Activated naive CD4-positive, alpha-beta T cell treated with anti-CD3 and anti-CD28 coated beads for 36 hours (primary cell): ENCODE measurements at places on chromosomes 4 and X. TPM values are rescaled to one million over a fixed set of nuclear protein-coding genes. Genes with fewer than 3 reads are reported as not detected.

- DNase-seq = no peak
These were observed 99.1 kb downstream of the USP9X start for GRCh38 chrX:41184312-41184711.

GRCh38 chr4:172035562-172035961 lies 222.4 kb downstream of the GALNTL6 start:
- no peak for DNase-seq

Gene LRCH2
- not detected for total RNA-seq

DNA sequence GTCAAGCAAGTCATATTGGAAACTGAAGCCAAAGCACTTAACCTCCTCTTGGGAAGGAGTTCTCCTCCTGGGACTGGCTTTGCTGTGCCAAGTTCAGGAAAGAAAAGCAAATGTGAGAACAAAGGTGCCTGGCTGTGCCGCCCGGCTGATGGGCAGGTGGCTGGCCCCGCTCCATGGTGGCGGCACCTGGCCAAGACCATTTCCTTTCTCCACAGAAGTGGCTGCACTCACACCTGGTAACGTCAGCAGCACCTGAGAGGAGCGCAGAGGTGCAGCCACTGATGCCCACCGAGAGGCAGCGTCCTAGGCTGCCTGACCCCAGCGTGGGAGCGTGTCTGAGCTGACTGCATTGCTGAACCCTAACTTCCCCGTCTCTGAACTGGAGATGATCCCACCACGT lies 54.3 kb downstream of the DCTD start:
- no peak for DNase-seq

GRCh38 chr4:26484032-26484515 lies 6.2 kb downstream of the CCKAR start:
- DNase-seq = no peak

- DNase-seq = no peak
These were observed 156.1 kb downstream of the ZNF330 start for GRCh38 chr4:141376769-141377168.

Gene VCX2
- not detected for total RNA-seq

- no peak for DNase-seq
These were observed 38.0 kb upstream of the GPR78 start for GRCh38 chr4:8541981-8542715.

GRCh38 chr4:38537666-38538065 lies 126.3 kb upstream of the KLF3 start:
- no peak for DNase-seq

- DNase-seq = no peak
These were observed 42.8 kb upstream of the FGF16 start for GRCh38 chrX:77404419-77404818.

GRCh38 chr4:28232376-28232775 lies 1371.7 kb downstream of the STIM2 start:
- no peak for DNase-seq

DNA sequence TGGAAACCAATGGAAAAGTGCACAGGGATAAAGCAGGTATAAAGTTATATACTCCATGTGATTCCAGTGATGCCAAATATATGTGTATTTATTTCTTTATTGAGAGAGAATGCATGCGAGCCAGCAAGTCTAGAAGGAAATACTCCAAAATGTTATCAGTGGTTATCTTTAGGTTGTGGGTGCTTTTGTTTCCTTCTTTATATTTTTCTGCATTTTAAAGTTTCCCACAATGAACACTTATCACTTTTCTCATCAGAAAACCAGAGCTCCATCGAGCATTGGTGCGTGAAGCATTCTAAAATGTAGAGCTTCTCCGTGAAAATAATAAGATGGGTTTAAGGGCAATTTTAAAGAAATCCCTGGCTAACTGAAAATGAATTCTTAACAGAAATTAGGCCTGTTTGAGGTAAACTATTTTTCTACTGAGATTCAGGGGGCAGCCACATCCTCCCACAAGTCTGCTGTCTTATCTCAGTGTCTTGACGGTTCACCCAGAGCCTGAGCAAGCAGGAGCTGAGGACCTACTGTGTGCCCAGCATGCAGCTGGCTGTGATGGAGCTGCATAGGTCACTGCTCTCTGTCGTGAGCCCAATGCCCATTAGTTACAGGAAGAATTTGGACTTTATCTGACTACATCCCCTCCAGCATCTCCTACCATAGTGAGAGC lies 18.7 kb upstream of the CD40LG start:
- DNase-seq = no peak

Gene ANOS1
- not detected for total RNA-seq

Gene TLL1
- total RNA-seq = not detected

- no peak for DNase-seq
These were observed 427.1 kb upstream of the FAM47C start for GRCh38 chrX:36581030-36581429.

DNA sequence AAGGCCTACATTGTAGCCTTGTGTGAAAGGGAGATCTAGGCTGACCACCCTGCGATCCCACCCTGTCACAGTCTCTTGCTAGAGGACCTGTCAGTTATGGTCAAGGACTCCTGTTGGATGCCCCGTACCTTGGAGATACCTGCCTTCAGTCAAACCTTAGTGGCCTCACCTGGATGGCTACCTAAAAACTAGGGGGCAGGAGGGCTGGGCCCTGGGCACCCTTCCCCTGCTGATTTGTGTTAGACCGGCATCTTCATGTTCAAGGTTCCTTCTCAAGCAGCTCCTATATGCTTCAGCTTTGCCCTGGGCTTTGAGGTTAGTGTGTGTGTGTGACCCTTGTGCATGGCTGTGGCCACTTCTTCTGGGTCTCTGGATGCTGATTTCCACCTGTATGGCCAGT lies 35.3 kb downstream of the CCKAR start:
- no peak for DNase-seq

- DNase-seq = no peak
These were observed 89.7 kb downstream of the SYTL5 start for GRCh38 chrX:38095971-38096529.

Gene ZDHHC15
- total RNA-seq = 0.17 TPM

- no peak for DNase-seq
These were observed 12.0 kb downstream of the RPS6KA6 start for GRCh38 chrX:84175958-84176357.

DNA sequence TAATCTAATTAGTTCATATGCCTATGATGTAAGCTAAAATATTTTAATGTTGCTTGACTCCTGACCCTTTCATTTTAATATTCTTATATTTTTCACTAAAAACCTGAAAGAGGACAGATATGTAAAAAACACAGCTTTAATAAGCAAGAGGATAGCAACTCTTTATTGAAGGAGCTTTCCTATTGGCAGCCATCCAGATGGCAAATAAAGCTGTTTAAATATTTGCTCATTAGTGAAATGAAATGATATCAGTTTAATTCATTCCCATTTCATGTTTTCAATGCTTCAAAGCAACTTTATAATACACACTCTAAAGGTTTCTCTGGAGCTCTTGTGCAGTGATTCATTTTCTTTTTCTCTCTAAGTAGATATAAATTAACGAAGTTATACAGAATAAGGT lies 473.4 kb downstream of the PCDH7 start:
- DNase-seq = no peak

Gene CENPI
- 19.1 TPM for total RNA-seq

DNA sequence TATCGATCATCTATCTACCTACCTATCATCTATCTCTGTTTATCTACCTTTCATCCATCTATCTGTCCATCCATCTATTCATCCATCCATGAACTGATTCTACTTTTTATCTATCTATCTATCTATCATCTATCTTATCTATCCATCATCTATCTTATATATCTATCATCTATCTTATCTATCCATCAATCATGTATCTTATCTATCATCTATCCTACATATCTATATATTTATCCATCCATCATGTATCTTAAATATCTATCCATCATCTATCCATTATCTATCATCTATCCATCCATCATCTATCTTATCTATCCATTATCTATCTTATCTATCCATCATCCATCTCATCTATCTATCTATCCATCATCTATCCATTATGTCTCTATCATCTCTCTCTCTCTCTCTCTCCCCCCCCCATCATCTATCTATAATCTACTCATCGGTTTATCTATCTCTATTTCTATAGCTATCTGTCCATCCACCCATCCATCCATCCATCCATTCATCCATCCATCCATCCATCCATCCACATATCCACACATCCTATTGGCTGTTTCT lies 20.9 kb downstream of the ARSD start:
- DNase-seq = no peak

Gene STPG2
- total RNA-seq = not detected

GRCh38 chr4:22129454-22130029 lies 181.0 kb upstream of the KCNIP4 start:
- DNase-seq = peak; percentile 40

- DNase-seq = no peak
These were observed 65.2 kb upstream of the TENT5D start for GRCh38 chrX:80354966-80355465.

- no peak for DNase-seq
These were observed 52.3 kb downstream of the SEPSECS start for GRCh38 chr4:25107827-25108516.

Gene TCEAL7
- total RNA-seq = not detected

GRCh38 chrX:106948641-106949040 lies 28.4 kb downstream of the CLDN2 start:
- no peak for DNase-seq

Gene RS1
- not detected for total RNA-seq

Gene CT83
- total RNA-seq = not detected

GRCh38 chr4:16360694-16361262 lies 134.5 kb upstream of the TAPT1 start:
- no peak for DNase-seq

GRCh38 chr4:37978248-37978924 lies 18.2 kb downstream of the PTTG2 start:
- DNase-seq = peak; percentile 25

- no peak for DNase-seq
These were observed 80.6 kb downstream of the AFF1 start for GRCh38 chr4:87015416-87015815.

DNA sequence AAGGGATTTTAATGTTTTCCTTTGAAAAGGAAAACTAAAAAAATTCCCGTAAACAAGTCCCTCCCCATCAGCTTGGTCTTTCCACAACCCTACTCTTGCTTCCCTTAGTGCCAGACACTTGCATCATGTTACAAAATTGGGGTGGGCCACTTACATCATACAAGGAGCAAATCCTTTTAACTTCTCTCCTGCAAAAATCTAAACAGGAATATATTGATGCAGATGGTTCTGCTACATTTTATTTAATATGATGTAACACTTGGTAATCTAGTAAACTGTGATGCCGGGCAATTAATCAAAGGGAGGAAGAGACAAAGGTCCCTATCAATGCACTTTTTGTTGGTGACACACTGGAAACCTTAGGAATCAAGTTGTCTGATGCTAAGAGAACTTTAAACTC lies 125.3 kb downstream of the UBE2K start:
- no peak for DNase-seq

Gene GPRASP1
- 3.5 TPM for total RNA-seq

GRCh38 chr4:3607690-3608552 lies 75.7 kb upstream of the LRPAP1 start:
- DNase-seq = no peak

GRCh38 chr4:6278801-6279197 lies 9.1 kb downstream of the WFS1 start:
- DNase-seq = no peak

Gene XK
- total RNA-seq = not detected
